Right hindlimb (tissue), 1 donor: ENCODE measurements at places on chromosomes 12 and 14.

DNA sequence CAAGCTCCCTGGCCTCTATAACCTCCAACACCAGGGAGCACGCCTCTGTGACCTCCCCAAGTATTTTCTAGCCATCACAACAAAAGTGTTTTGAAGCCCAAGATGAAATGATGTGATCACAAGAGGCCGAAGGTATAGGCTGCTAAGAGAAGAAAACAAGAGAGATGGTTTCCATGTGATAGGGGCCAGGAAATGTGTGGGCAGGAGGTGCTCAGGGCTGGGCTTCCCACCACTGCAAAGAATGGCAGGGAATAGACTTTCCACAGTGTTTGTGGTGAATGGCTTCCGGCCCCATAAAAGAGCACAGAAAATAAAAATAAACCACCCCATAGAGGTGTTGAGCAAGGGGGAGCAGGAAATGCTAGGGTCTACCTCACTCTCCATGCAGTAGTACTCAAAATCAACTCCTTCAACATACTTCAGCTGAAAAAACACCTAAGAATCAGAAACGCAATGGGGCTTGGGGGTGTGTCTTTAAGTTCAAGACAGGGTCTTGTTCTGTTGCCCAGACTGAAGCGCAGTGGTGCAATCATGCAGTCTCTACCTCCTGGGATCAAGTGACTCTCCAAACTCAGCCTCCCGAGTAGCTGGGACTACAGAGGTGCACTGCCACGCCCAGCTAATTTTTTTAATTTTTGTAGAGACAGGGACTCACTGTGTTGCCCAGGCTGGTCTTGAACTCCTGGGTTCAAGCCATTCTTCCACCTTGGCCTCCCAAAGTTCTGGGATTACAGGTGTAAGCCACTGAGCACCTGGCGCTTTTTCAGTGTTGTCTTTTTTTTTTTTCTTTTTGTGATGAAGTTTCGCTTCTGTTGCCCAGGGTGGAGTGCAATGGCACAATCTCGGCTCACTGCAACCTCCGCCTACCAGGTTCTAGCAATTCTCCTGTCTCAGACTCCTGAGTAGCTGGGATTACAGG is 27.1 kb downstream of the DAD1 start:
- DNase-seq: no peak

- no peak for DNase-seq
These were observed 51.1 kb upstream of the RPH3A start for GRCh38 chr12:112740387-112740934.

GRCh38 chr12:47818467-47819137 is 1.1 kb downstream of the HDAC7 start:
- DNase-seq: no peak

DNA sequence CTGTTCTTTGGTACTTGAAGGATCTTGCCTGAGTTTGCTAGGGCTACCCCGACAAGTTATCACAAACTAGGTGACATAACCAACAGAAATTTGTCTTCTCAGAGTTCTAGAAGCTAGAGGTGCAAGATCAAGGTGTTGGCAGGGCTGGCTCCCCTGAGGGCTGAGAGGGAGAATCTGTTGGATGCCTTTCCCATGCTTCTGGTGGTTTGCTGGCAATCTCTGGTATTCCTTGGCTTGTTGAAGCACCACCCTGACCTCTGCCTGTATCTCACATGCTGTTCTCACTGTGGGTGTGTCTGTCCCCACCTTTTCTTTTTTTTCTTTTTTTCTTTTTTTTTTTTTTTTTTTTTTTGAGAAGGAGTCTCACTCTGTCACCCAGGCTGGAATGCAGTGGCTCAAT is 81.2 kb downstream of the VCPKMT start:
- no peak for DNase-seq

- no peak for DNase-seq
These were observed 96.1 kb downstream of the PLXNC1 start for GRCh38 chr12:94244165-94245133.

DNA sequence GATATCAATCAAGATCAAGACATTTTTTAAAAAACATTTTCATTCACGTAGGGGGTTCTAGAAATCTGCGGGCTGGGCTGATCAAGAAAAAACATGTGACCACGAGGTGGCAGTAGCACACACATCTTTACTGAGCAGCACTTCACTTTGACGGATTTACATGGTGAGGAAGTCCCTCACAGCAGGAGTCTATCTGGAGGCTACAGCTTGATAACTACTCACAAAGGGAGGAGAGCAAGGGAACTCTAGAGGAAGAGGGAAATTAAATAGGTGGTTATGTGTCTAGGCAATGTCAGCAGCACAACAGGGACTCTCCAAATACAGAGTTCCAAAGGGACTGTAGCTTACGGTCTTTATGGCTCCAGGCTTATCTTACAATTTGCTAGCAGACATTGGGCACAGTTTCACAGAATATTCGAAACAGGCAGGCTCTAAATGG is 248.1 kb downstream of the DPY19L2 start:
- DNase-seq: no peak

DNA sequence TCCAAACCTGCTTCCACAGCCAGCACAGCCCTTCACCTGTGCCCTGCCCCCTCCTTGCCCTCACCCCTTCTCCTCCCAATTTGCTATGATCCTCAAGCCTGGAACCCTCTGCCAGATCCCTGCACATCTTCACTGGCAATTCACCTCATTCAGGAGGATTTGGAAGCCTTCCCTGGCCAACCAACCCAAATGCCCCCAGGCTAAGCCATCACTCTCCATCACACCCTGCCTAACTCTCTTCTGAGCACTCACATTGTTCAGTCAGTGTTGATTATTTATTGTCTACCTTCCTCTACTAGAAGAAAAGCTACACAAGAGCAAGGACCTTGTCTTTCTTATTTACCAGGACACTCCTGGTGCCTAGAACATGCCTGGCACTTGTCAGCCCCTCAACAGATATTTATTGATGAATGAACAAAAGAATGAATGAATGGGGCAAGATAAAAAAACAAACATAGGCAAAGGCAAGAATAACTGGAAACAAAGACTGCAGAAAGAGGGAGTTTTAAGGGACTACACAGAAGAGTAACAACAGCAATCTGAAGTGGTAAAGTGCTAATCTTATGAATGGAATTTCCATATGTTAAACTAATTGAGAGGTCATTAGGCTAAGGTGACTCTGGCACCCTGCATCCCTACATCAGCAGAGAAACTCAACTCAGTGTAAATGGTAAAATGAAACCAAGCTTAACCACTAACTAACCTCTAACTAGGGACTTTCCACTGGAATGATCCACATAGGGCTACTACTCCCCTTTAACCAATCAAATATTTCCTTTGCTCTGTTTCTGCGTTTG is 33.4 kb downstream of the TMTC1 start:
- DNase-seq: no peak

- DNase-seq: no peak
These were observed 98.9 kb downstream of the ACSS3 start for GRCh38 chr12:81176796-81177195.

- DNase-seq: no peak
These were observed 108.0 kb downstream of the KITLG start for GRCh38 chr12:88472248-88472647.

- DNase-seq: no peak
These were observed 311.8 kb downstream of the RERGL start for GRCh38 chr12:17778242-17778641.

GRCh38 chr12:50636505-50636904 is 127.4 kb upstream of the ATF1 start:
- DNase-seq: no peak

GRCh38 chr12:29152223-29152868 is 3.3 kb downstream of the FAR2 start:
- DNase-seq: no peak

DNA sequence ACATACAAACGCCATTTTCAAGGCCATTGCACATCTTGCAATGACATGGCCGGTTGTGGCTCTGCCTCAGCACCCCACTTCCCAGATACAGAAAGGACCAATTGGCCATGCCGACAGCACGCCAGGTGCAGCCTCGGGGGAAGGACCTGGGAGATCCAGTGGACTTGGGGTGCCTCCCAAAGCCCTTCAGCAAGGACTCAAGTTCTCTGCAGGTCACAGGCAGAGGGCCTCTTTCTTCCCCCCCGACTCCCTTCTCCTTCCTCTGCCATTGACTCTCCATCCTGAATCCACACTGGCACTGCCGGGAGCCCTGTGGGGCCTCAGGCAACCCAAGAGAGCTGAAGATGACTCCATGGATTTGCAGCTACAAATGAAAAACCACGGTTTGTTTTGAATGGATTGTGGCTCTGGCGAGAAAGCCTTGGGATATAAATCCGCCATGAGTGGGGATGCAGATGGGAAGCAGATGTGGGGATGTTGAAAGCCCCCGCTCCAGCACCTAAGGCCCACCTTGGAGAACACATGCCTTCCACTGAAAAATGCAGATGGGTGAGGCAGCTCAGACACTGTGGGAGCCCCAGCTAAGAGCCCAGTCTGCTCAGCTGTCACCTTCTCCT is 35.1 kb upstream of the LTBP2 start:
- no peak for DNase-seq

DNA sequence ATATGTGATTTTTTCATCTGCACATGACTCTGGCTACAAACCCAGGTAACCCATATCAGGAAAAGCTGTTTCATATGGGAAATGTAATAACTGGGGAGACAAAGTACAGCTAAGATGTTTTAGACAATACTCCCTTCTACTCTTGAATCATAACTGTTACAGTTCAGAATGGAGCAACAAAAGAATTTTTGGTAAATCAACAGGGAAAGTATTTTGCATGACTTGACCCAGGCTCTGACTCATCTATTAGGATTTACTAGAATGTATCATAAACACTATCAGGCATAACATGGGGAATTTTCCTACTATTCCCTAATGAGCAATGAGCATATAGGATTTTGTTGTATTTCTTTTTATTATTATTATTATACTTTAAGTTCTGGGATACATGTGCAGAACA is 553.0 kb downstream of the SLC16A7 start:
- no peak for DNase-seq

DNA sequence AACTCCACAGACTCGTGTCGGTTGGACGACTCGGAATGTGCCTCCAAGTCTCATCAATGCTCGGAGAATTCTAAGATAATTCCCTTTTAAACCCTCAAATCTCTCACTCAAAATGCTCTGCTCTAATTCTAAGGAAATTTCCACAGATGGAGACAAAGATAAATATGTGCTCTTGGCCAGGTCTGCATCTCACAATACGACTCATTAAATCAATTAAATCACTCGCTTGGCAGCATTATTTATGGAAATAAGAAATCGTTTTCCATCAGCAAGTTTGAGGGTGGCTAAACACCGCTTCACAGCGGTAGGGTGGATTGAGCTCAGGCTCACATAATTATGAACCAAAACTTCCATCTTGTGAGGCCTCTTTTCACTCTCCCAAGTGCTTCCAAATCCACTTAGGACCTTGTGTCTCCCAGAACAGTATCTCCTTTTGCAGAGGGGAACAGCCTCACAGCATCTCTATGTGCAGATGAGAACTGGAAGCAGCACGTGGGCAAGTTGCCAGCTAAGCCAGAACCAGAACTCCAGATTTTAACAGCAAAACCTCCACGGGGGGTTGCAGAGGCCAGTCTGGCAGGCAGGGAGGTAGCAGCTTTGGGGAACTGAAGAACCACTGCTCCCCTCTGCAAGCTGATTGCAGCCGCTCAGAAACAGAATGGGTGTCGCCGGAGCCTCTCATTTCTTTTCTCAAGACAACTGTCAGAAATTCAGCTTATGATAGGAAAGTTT is 43.8 kb downstream of the RIMBP2 start:
- DNase-seq: no peak

DNA sequence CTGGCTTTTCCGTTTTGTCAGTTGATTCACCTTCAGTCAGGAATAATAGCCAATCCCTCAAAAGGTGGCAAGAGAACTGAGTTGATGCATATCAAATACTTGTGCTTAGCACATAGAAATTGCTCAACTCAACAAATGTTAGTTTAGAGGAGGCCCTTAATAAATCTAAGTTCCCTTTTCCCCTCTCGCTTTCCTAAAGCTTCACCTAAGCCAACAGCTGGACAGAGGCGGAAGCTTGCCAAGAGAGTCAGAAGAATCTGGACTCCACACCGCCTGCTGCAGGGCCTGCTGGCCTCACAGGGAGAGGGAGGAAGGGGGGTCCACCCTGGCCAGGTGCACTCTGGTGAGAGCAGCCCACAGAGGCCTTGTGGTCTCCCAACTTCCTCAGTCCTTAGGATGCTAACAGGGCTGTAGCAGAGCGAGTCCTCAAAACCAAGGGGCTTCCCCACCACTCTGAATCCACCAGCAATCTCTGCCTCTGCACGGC is 213.1 kb downstream of the CHST11 start:
- DNase-seq: peak; percentile 89

DNA sequence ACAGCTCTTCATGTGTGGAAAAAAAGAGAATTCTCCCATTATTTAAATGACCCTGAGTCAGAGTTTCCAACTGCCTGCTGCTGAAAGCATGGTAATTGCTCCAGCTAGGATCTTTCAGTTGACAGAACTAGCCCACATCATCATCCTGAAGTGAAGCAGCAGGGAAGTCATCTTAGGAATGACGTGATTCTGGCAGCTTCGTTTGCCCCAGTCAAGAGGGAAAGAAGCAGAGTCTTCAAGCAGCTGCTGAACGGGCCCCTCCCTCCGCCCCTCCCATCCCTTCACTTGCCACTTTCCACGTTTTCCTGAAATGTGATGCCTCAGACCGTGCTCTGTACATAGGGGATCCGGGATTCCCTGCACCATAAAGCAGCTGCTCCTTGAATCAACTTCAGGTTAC is 455.0 kb upstream of the TMEM132C start:
- peak; percentile 92 for DNase-seq

GRCh38 chr14:24632761-24633160 is 1.2 kb downstream of the GZMB start:
- DNase-seq: no peak

DNA sequence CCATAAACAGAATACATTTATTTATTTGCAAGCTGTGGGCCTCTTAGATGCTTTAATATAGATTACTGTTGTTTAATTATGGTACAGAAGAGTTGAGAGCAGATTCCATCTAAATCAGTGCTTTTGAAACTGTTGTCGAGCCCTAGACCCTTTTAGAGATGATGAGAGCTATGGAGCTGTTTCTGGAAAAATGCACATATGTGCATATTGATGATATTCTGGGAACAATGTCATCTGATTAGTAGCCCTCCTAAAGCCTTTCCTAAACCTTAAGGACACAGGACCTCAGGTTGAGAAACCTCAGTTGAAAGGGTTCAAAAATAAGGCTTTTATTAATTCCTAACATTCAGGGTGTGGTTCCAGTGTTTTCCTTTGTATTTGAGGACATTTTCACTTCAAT is 11.7 kb downstream of the PRKCH start:
- no peak for DNase-seq

- no peak for DNase-seq
These were observed 21.6 kb downstream of the GLTP start for GRCh38 chr12:109858764-109859163.

- no peak for DNase-seq
These were observed 39.7 kb downstream of the TTC8 start for GRCh38 chr14:88864198-88864597.
